ENCODE measurements at places on chromosomes 5 and 9.

GRCh38 chr5:179152144-179152895 lies 92.1 kb downstream of the ZNF354C start:
- DNase-seq = no peak

DNA sequence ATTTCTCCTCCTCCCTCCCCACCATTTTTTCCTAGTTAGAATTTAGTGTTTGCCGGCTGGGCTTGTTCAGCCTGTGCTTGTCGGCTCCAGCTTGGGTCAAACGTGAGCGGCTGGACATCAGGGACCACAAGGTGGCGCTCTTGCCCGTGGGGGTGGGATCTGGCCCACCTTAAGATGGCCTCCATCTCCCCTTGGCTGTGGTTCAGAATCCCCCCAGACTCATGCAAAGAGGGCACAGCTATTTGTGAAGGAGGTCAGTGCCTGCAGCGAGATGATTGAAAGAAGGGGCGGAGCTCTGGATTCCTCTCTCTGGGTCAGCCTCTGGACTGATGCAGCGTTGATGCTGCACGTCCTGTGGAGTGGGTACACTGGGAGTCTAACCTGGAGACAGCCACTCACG lies 283.3 kb upstream of the TUT7 start:
- peak; percentile 23 for DNase-seq

DNA sequence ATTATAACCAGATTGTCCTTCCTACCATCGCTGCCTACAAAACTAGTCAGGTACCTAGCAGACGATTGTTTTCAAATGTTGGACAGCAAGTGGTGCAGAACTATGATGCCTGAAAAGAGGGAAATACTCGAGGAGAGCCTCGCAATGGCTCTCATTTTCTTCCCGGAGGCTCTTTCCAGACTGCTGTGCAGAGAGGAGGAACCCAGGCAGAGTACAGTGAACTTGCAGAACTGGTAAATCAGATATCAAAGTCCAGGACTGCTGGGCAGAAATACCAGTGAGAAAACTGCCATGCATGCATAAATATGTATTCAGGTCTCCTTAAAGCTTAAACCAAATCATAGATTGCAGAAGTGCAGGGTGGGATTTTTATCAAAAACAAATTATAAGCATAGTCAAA lies 26.4 kb upstream of the UGT3A1 start:
- DNase-seq = no peak

DNA sequence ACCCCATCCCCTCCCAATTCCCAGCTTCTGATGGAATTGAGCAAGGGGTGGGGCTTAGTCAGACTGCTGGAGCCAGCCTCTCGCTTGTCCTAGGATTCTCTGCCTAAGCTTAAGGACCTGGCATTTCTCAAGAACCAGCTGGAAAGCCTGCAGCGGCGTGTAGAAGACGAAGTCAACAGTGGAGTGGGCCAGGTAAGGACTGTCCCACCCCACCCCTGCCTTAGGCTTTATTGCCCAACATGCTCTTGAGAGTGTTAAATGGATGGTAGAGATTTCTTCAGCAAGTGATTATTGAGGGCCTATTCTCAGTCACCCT lies 1.1 kb downstream of the SLC35A4 start:
- DNase-seq = no peak

- no peak for DNase-seq
Measured at GRCh38 chr5:118043531-118043930, 944.8 kb downstream of the DTWD2 start.

GRCh38 chr9:93354451-93354850 lies 97.0 kb upstream of the FAM120A start:
- no peak for DNase-seq

GRCh38 chr9:17614250-17614649 lies 35.4 kb downstream of the SH3GL2 start:
- no peak for DNase-seq

DNA sequence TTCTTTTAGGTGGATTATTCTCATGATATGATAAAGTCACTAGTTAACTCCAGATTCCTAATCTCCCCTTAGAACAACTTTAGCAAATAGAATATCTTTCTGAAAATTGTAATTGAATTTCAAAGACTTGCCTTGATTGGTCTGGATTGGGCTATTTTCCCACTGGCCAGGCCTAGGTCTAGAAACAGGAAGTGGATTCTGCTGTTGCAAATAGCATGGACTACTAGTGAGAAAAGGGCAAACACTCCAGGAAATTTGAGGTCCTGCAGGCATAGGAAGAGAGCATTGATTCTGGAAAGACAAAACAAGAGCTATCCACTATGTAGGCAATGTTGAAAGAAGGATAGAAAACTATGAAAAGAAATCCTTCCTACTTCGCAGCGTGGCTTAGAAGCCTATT lies 113.4 kb downstream of the KCTD16 start:
- DNase-seq = no peak

- DNase-seq = no peak
Measured at GRCh38 chr9:94819161-94819687, 92.7 kb downstream of the AOPEP start.

- DNase-seq = no peak
Measured at GRCh38 chr9:76462126-76462525, 3.1 kb downstream of the GCNT1 start.

- DNase-seq = no peak
Measured at GRCh38 chr9:34624475-34625185, 4.2 kb downstream of the ARID3C start.

- no peak for DNase-seq
Measured at GRCh38 chr9:95912773-95913172, 37.3 kb downstream of the ERCC6L2 start.

GRCh38 chr5:121315786-121316185 lies 535.9 kb upstream of the FTMT start:
- DNase-seq = no peak

GRCh38 chr9:131630205-131630831 lies 85.0 kb downstream of the PRRT1B start:
- DNase-seq = peak; percentile 41

DNA sequence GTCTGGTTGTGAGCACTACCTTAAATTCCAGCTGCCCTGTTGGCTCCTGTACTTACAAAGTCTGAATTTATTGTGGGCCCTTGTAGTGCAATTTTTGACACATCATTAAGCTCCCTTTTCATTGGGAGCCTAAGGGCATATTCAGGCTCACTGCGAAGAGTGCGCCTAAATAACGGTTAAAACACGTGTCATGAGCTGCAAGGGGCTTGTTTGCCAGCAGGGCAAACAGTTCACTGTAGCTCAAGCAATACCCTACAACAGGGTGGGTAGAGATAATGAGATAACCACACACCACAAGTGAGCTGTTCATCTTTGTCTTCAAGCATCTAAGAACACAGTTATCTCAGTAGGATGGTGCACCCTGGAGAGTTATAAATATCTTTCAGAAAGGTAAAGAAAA lies 214.2 kb downstream of the SLF1 start:
- no peak for DNase-seq

- DNase-seq = no peak
Measured at GRCh38 chr5:104612005-104612404, 1049.4 kb upstream of the NUDT12 start.

- peak; percentile 57 for DNase-seq
Measured at GRCh38 chr5:170306381-170306831, 8.8 kb upstream of the LCP2 start.

DNA sequence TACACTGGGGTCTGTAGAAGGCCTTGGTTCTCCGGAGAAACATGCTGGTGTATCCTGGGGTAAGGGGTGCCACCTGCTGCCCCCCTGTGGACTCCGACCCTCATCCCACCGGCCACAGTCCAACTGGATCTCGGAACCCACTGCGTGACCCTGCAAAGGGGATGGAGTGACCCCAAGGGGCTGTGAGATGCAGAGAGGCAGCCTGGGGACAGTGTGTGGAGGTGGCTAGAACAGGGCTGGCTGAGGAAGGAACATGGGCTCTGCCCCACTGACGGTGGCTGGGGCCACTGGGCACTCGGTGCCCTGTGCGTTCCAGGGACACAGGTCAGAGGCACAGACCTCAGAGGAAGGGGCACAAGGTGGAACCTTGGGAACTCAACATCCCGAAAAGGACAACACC lies 2.3 kb downstream of the NACC2 start:
- no peak for DNase-seq
